ENCODE measurements at places on chromosomes 2 and 18.

DNA sequence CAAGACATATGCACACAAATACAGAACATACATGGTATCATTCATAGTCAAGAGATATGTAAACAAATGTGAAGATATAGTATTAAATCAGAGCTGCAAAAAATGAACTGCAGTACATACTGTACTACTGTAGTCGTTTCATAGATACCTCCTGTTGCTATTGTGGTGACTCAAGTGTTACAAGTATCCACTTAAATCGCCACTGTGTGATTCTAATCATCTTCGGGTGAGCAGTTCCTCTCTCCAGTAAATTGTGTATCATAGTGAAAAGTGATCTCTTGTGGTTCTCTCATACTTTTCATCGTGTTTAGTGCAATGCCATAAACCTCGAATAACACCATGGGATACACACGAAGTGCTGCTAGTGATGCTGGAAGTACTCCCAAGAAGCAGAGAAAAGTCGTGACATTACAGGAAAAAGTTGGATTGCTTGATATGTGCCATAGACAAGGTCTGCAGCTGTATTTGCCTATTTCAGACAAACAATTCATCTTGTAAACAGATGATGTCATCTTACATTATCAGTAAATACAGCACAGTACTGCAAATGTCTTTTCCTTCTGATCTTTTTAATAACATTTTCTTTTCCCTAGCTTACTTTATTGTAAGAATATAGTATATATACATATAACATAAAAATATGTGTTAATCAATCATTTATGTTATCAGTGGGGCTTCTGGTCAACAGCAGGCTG, 222.2 kb downstream of the BCL11A start:
- DNase-seq = no peak

- peak; percentile 69 for DNase-seq
Measured at GRCh38 chr2:177753682-177754491, 318.7 kb downstream of the PDE11A start.

GRCh38 chr2:97982621-97983020, 13.1 kb downstream of the TMEM131 start:
- DNase-seq = no peak

GRCh38 chr2:43075054-43075593, 151.3 kb downstream of the ZFP36L2 start:
- peak; percentile 97 for DNase-seq

- DNase-seq = no peak
Measured at GRCh38 chr2:172826522-172826921, 90.9 kb downstream of the RAPGEF4 start.

- no peak for DNase-seq
Measured at GRCh38 chr2:172861656-172862476, 126.2 kb downstream of the RAPGEF4 start.

DNA sequence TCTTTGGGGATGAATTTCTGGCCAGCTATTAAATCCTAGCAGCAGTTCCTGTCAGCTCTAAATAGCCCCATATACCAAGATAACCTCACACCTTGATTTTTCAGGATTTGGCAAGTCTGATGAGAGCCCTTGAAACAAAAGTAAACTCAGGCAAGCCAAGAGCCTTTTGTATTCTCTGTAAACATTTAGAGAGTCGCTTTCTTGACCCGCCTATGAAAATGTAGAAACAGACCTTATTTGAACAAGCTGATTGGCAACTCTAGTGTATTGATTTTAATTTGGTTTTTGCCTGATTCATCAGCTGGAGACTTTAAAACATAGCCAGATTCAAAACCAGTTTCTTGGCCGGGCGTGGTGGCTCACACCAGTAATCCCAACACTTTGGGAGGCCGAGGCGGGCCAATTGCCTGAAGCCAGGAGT, 43.4 kb downstream of the CABLES1 start:
- no peak for DNase-seq

DNA sequence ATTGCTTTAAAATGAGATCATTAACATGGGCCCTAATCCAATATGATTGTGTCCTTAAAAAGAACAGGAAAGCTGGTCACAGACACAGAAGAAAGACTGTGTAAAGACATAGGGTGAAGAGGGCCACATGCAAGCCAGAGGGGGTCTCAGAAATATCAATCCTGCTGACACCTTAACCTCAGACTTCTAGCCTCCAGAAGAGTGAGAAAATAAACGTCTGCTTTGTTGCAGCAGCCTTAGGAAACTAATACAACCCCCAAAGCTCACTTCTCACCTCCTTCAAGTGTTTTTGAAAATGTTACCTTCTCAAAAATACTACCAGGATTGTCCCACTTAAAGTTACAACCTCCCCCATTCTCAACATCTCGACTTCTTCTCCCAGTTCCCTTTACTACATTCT, 39.8 kb upstream of the SESTD1 start:
- DNase-seq = no peak

DNA sequence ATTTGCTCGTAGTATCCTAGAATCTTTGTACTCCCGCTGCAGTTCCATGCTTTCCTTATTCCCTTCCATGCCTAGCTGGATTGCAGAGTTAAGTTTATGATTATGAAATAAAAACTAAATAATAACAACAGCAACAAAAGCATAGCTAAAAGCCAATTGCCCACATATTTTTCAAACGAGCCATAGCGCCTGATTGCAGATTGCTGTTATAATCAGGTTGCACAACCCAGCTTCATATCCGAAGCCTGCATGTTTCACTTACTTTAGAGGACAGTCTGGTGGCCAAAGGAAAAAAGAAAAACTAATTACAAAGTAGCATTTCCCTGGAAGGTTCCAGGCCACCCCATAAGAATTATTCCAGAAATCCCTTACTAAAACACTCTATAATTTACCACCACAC, 31.9 kb upstream of the PNO1 start:
- no peak for DNase-seq

DNA sequence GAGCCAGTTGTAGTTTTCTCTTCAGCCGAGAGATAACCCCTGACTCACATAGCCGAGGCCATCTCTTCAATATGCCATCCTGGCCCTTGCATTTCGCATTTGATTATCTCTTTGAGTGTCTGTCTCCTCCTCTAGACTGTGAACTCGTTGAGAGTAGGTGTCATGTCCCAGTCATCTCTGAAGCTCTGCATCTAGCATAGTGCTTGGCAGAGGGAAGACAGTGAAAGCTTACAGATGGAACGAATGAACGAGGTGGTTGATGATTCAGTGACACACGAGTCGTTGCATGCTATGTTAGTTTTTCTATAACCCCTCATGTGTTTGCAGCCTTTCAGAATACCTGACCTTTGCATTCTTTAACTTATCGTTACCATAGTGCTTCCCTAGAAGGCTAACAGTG, 59.9 kb upstream of the CYRIA start:
- DNase-seq = no peak

DNA sequence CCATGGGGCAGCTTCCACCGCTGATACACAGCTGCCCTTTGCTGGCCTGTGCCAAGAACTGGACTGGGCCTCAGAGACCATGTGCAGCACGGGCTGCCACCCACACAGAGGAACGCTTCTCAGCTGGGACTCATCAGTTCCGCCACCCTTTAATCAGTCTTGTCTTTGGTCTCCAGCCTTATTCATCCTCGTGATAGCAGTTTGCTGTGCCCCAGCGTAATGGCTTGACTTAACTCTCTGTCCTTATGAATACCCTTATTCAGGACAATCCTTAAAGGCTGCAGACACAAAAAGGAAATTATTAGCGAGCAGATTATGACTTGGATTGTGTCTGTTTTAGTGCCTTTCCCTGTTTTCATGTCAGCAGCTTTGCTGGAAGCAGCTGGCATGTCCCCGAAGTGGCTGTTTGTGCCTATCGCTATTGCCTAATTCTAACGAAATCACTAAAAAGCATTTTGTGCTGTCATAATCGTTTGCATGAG, 108.9 kb upstream of the DAPL1 start:
- DNase-seq = no peak

DNA sequence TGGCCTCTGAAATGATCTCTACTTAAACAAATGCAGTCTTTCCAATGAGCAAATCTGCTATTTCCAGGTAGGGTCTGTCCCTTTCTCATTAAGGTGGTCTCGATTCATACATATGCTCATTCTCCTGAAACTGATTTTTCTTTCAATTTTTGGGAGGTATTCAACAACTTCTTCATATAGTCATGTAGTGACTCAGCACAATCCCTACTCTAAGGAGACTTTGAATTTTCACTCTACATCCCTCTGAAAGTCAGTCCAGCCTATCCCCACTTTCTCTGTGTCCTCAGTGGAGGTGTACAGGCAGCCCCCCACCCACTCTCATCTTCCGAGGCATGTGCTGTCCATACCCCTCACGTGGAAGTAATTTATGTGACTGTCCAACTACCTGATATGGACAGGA, 99.9 kb upstream of the ACAA2 start:
- no peak for DNase-seq

- DNase-seq = no peak
Measured at GRCh38 chr2:218081063-218081462, 12.0 kb downstream of the RUFY4 start.

GRCh38 chr2:131077966-131078365, 15.3 kb downstream of the FAM168B start:
- no peak for DNase-seq

- DNase-seq = no peak
Measured at GRCh38 chr2:159229476-159230144, 56.9 kb downstream of the WDSUB1 start.

DNA sequence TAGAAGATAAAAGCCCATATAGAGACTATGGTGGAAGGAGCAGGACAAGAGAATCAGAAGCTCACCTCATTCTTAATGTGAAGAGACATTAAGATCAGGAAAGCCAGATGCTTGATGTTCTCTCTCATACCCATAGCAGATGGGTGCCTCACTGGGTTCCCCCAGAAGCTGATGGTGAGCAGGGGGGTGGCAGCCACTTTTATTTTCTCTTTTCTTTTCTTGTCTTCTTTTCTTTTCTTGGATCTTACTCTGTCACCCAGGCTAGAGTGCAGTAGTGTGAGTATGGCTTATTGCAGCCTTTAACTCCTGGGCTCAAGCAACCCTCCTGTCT, 14.8 kb upstream of the CXCR4 start:
- no peak for DNase-seq

DNA sequence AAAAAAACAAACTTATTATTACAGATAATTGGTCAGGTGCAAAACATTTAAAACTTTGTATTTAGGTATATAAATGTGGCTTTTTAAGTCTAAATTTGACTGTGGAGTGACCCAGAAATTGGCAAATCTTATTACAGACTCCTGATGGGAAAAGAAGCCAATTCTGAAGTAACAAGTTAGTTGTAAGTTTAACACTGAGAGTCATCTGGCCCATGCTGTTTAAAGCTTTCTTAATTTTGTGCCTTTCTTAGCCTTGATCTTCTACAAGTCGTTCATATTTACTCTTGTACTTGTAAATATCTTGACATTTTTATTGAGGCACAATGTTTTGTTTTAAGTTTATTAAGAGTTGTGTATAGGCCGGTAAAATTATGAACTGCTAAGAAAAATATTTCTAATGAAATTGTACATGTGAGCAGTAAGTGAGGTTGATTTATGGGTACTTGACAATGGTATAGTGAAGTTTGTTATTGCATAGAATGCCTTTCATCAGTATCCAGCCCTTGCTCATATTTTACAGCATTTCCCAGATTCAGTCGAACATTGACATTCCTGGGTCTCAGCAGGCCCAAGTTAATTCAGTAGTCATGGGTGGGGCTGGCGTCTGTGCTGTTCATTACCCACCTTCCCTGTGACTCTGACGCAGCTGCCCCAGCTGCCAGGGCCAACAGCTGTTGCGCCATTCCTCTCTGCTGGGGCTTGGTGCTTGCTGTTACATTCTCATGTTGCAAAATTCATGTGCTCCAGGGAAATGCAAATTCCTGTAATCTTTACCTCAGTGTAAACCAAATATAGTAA, 121.4 kb downstream of the ZNF236 start:
- DNase-seq = no peak

GRCh38 chr18:63508596-63508995, 31.8 kb downstream of the SERPINB5 start:
- DNase-seq = no peak

DNA sequence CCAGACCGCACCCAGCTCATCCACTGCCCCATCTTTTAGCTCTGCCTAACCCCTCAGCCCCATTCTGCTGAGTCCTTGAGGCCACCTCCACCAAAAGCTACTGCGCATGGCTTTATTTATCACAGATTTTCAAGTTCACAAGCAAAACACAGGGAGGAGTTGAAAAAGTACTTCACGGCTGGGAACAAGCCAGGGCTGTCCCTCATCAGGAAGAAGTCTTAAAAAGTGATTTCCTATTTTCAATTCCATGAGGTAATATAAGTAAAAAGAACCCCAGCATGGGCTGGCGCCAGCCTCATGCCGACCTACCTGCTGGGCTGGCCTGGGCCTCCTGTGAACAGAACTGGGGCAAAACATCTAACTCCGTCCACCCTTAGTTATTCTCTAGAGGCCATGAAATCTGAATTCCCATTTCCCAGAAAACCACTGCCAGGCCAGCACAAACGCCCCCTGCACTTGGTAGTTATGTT, 69.0 kb downstream of the POLR1A start:
- peak; percentile 74 for DNase-seq

DNA sequence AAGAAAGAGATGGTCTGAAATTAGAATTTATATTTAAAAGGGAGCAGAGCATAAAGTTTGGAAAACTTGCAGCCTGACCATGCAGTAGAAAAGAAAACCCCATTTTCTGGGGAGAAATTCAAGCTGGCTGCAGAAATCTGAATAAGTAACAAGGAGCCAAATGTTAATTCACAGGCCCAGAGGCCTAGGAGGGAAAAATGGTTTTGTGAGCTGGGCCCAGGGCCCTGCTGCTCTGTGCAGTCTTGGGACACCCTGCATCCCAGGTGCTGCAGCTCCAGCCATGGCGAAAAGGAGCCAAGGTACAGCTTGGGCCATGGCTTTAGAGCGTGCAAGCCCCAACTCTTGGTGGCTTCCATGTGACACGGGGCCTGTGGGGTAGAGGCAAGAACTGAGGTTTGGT, 41.3 kb downstream of the CFAP36 start:
- no peak for DNase-seq

GRCh38 chr2:11270891-11271290, 73.5 kb downstream of the ROCK2 start:
- peak; percentile 72 for DNase-seq

DNA sequence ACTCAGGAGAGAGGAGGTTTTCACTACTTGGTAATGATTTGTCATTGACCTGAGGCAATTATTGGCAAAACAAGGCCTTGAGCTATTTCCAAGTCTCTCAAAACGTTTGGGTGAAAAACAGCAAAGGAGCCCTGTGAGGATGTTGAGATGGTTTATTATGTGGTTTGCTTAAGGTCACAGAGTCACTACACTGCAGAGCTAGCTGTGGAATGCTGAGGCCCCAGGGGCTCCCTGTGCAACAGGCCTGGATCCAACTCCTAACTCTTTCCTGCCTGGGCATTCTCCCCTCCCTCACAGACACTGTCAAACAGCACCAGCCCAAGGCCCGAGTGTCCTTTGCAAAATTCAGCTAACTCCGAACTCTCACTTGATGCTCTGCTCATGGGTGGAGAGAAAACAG, 754.6 kb upstream of the SOX11 start:
- DNase-seq = no peak

All from HFF-Myc (cell line).